Testis (tissue), 5 donors: ENCODE measurements at places on chromosomes 3 and 15. TPM values are rescaled to one million over a fixed set of nuclear protein-coding genes. Genes with fewer than 3 reads are reported as not detected.

DNA sequence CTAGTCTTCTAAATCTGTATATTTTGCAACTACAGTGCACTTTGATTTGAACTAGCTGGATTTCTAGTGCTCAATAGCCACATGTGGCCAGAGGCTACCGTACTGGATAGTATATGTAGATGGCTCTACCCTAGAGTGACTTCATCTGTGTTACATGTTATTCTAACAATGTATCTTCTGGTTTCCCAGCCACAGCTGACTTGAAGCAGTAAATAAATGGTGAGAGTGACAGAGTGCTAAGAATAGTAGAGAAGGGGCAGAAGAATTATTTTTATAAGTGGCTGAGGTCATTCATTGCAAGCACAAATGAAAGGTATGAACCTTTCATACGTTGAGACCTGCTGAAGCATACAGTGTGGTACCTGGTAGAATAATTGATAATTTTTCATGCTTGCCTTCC, 30.9 kb downstream of the KAT2B start:
- no peak for DNase-seq

DNA sequence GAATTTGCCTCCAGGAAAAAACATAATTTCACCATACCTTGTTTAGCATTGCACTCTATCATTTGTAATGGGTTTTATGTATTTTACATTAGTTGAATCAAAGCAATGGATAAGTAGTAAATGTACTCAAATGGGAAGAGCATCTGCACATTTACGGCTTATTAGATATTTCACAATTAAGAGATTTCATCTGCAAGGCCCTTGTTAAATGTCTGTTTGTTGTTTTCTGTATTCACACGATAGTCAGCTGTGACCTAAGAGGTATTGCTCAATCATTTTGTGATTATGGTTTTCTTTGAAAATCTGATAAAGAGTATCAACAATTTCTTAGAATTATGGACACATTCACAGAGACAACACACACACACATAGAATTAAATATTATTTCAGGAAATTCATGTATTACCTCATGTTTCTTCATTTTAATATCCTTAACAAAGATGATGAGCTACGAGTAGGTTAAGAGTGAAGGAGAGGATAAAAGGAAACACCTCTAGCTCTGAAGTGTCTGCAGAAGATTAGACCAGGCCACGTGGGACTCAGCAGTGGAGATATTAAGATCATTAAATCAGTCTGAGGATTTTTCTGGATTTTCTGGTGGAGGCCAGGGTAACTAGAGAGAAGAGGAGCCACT, 121.9 kb upstream of the POU1F1 start:
- DNase-seq, result no peak

GRCh38 chr3:180390313-180390712, 211.7 kb upstream of the TTC14 start:
- no peak for DNase-seq

The PPP2R3A gene
- total RNA-seq, result 35.4 TPM

The CFAP44 gene
- 23.0 TPM for total RNA-seq
